Tongue (tissue), 3 donors: ENCODE measurements at places on chromosomes 12 and 14. TPM values are rescaled to one million over a fixed set of nuclear protein-coding genes. Genes with fewer than 3 reads are reported as not detected.

DNA sequence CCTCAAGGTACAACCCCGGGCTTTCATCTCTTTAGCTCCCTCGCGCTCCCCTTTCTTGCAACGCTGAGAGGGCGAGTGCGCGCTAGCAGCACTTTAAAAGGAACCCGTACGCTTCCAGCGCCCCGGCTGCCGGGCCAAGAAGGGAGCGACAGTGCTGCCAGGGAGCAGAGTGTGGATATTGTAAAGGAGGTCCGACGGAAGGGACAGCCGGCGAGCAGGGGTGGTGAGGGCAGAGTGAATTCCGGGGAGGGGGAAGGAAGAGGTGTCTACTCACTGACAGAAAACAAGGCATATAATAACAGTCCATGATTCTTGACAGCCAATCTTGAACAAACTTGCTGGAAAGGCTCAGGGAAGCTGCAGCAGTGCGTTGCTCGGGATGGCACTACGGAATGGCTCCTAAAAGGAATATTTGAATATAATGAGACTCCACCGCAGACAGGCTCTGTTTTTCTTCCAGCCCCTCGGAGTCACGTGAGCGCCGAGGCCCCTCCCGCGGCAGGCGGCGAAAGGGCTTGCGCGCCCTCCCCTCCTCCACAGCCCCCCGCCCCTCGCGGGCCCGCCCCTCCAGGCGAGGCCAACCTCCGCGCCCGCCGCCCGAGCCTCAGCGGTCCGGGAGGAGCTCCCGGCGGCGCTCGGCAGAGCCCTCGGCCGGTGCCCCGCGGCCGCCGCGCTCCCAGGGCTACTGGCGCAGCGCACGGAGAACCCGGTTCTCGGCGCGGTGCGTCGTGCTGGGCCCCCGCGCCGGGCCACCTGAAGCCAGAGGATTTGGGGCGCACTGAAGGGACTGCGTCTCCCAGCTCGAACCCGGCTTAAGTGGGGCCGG lies 3.4 kb downstream of the BMP4 start:
- peak; percentile 94 for DNase-seq

Gene LMNTD1
- total RNA-seq, result not detected

DNA sequence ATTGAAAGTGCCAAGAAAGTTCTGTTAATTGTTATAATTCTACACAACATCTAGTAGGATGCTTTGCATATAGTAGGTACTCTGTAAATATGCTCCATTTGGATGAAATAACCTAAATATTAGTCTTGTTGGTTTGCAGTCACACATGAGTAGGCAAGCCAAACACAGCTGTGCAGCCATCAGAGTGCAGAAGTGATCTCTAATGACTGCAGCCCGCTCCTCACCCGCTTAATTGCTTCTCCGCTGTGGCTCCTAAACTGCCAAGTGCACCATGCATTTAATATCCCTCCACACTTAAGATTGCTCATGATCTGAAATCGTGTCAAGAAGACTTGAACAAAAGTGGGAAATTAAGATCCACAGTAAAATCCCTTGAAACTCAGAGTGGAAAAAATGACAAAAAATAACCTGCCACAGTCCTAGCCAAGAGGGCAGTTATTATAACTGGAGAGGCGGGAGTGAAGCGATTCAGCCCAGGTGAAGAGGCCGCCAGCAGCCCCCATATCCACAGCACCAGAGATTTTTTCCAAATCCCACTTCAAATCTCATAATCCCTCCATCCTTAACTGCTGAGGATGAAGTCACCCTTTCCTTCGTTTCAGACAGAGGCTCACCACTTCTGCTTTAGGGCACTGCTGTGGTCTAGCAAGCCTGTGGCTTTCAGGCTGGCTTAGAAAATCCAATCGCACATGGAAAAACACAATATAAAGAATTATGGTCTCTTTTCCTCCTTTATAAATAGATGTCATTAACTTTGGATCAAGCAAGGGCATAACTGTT lies 69.5 kb downstream of the TMEM30B start:
- peak; percentile 74 for DNase-seq

DNA sequence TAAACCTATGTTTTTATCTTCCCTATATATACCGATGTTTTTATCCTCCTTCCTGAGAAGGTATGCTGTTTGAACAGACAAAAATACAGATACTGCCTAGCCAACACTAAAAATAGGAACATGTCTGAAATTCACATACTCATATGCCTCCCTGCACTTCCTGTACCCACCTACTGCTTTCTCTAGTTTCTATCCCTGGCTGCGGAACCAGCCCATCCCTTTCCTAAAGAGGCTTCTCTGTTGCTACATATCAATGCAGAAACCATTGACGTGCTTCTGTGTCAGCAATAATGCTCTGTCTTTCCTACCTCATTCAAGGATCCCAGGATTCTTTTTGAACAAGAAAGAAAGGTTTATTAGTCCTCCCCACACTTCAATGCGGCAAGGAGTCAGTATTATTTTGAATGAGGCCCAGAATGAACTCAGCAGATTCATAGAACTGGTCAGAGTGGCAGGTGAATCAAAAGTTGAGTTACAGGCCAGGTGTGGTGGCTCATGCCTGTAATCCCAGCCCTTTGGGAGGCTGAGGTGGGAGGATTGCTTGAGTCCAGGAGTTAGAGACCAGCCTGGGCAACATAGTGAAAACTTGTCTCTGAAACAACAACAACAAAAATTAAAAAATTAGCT lies 67.8 kb upstream of the NAP1L1 start:
- no peak for DNase-seq

Gene RPGRIP1
- total RNA-seq, result 0.41 TPM

Gene PLEKHH1
- total RNA-seq, result 4.3 TPM

Gene AVPR1A
- 27.1 TPM for total RNA-seq

DNA sequence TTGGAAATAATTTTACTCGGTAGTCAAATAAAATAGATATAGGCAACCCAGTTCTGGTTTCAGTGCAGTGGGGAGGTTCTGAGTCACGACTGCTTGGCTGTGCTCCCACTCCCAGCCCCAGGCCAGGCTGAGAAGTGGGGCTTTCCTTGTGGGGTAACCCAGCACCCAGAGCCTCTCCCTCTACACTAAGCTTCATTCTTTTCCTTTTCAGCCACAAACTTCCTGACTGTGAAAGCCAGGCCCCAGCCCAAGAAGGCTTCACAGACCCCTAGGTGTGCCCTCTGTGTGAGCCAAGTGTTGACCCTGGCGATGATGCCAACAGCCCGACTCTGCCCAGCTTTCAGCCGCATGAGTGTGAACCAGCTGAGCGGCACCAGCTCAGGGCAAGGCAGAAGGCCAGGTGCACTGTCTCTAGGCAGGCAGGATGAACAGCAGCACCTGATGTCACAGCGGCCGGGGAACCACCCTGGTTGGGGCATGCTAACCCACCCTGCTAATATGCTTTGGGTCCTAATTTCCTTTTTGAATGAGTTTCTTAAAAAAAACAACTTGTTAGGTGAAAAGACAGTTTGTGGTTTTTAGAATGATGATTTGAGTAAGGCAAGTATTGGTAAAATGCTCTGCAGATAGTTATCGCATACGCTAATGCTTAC lies 42.2 kb upstream of the ATP23 start:
- DNase-seq, result no peak

DNA sequence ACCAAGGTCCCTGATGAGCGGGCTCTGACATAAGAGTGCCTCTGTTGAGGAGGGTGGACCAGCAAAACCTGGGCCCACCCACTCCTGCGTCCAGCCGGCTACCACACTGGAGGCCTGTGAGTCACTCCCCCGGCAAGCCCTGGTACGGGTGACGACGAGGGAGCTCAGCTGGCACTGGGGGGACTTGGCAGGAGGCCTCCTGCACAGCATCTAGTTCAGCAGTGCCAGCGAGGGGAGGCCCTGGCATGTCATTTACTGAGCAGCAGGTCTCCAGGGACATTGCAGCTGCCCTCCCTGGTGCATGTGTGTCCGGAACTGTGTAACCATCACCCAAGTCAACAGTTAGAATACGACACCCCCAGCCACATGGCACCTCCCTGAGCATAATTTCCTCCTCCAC lies 24.4 kb downstream of the CD9 start:
- peak; percentile 78 for DNase-seq

DNA sequence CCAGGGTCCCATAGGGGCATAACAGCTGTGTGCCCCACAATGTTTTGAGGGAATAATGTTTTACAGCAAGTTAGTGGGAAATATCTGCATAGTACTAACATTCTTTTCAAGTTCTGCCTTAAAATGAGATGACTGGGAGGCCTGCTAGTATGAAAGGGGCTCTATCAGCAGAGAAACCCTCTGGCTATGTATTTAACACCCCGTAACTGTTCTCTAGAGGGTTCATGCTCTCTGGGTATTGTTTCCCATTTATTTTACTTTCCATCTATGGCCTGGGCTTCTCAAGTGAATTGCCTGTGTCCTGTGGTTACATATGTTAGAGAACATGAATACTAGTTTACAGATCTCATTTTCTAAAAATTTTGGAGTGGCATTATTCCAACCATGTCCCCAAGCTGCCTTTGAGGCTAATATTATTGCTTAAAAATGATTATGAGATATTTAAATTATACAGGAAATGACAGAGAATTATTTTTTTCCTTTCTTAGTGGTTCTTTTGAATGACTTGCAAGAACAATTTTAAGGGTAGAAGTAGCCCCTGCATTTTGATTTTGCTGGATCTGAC lies 37.5 kb downstream of the GNG2 start:
- no peak for DNase-seq

DNA sequence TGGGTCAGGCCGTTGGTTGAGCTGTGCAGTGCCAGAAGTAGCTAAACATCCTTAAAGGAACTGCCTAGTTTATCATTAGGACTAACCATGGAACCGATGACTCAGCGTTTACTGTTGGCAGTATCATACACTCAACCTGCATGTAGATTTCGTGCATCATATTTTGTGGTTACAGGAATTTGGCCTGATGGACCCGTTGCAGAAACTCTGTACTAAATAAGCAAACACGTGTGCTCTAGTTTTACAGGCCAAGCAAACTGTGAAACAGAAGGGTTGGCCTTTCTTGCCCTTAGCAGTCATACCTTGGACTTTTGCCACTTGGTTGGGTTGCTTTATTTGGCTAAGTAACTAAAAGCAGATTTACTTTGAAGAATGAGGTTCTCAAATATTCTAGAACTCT lies 35.6 kb downstream of the DGLUCY start:
- peak; percentile 63 for DNase-seq

DNA sequence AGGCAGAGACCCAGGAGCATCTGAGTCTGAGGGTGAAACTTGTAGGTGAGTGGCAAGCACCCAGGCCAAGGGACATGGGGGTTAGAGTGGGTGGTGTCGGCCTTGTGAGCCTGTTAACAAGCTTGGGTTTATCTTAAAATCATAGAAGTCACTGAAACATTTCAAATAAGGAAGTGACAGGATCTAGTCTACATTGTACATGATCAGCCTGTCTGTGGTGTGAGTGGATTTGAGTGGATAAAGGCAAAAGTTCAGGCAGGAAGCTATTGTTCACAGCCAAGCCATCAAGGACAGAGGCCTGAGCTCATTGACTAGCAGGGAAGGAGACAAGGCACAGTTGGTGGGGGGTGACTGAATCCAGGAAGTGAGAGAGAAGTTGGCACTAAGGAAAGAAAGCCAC lies 59.3 kb upstream of the FKBP4 start:
- DNase-seq, result no peak

DNA sequence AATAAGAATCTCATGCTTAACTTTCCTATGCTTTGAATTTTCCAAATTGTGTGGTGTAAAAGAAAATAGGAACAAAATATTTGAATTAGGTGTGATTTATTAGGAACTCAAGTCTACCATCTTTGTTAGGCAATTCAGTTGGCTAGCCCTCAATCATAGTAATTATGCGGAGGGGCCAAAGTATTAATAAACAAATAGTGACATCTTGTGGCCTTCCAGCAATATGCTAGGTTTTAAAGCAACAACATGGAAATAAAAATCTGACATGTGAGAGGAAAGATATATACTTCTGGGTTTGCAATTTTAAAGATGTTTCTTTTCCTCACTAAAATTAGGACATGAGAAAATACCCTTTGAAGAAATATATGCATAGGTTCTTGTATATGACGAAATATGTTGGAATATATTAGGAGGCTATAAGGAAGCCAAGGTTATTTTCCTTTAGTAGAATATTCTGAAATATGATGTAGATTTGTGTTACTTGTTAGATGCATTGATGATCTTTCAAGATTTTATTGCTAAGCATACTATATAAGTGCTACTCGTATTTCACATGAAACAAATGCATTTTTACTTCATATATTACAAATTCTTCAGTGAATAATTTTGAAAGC lies 200.4 kb downstream of the PTPRO start:
- DNase-seq, result peak; percentile 56

GRCh38 chr14:60514741-60515491 lies 6.0 kb downstream of the SIX6 start:
- DNase-seq, result peak; percentile 53

Gene FBLN5
- total RNA-seq, result 65.3 TPM

DNA sequence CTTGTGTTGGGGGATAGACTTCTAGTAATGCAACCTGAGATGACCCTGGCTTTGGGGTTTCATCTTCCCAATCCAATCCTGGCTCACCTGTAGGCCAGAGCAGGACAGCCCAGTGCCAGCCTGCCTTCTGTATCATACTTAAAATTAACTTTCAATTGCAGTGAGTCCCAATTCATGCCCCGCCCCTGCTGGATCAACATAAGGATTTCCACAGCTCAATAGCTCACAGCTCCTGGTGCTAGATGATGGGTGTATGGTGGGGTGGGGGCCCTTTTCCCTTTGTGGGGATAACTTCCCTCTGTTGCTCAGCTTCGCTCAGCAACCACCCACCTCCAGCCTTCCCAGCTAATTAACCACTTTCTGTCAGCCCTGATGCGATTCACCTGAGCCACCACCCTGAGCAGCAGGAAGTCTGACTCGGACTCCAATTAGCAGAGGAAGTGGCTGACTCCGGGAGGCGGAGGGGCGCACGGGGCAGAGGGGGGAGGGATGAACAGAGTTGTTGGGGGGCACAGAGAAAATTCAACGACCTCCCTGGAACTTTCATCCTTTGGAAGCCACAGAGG lies 24.3 kb upstream of the CHGA start:
- DNase-seq, result no peak

Gene MFAP5
- 100 TPM for total RNA-seq

- no peak for DNase-seq
These were observed 80.9 kb downstream of the DENND5B start for GRCh38 chr12:31510034-31510433.

DNA sequence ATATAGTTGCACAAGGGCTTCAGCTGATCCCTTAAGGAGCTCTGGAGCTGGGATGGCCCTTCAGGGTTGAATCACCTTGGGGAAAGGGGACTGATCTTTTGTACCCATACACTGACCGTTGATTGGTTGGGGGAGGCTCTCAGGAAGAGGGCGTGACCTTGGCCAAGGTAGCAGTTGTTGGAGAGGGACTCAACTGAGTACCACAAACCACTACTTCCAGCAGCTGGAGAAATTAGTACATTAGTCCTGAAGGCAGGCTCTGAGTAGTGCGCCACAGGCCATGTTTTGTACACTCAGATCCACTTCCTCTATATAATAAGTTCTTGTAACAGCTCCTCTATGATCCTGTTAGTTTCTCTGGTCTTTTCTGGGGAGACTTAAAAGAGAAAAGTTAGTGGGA lies 317.6 kb downstream of the CCDC91 start:
- no peak for DNase-seq

Gene GPR135
- 2.1 TPM for total RNA-seq
